ENCODE measurements at places on chromosomes 2 and 18. TPM values are rescaled to one million over a fixed set of nuclear protein-coding genes. Genes with fewer than 3 reads are reported as not detected.

The ABCG8 gene
- total RNA-seq: not detected

The TEX44 gene
- total RNA-seq: not detected

The RGPD6 gene
- 6.3 TPM for total RNA-seq

The DAPL1 gene
- not detected for total RNA-seq

The FAHD2A gene
- total RNA-seq: 34.8 TPM

The SKOR2 gene
- total RNA-seq: not detected

DNA sequence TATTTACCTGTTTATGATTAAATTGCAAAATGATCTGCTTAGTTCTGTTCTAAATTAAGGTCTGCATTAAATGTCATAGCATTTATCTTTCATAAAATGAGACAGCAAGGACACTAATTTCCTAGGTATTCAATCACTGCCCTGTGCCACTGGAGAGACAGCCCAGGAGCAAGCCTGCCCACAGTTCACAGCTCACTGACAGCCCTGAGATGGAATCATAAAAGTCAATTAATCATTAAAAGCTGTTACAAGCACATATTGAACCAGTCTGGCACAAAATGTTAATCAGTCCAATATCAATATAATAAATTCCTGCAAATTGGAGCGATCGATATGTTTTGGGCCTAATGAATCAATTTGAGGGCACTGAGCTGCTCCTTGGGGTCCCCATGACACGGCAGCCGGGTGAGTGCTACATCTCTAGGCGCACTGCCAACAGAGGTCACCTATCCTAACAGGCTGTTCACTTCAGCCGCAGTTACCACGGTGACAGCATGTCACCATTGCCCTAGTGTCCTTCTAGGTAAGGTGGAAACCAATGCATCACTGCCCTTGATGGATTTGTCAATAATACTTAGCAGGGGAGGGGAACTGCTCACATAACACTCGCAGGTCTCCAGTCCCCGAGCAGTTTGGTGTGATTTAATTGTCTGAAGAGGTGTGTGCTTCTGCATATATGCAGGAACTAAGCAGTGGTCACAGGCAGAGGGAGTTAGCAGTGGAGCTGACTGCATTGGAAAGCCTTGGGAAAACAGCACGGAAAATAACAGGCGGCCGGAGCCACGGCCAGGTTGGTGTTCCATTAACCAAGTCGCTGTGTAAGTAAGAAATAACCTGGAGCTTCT, 47.3 kb downstream of the POU3F3 start:
- no peak for DNase-seq
- H3K27ac ChIP-seq: no peak overlapping the region
- H3K36me3 ChIP-seq: no peaks in the 10 kb centered on the region
- H3K27me3 ChIP-seq: peaks cover 9% of the 10 kb centered on the region
- H3K4me3 ChIP-seq: no peak overlapping the region

DNA sequence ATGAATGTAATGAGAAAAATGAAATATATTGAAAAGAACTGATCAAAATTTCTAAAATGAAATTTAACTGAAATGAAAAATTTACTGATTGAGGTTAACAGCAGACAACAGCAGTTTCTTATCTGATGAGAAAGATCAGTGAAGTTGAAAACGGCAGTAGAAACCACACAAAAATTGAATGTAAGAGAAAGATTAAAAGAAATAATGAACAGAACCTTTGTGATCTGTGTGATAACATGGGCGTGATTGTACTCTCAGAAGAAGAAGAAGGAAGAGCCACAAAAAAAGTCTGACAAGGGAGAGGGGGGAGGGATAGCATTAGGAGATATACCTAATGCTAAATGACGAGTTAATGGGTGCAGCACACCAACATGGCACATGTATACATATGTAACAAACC, 45.2 kb downstream of the FAM117B start:
- H3K4me1 ChIP-seq: peaks cover 14% of the 10 kb centered on the region
- H3K27me3 ChIP-seq: no peaks in the 10 kb centered on the region
- H3K36me3 ChIP-seq: peaks cover 40% of the 10 kb centered on the region
- H3K4me3 ChIP-seq: no peak overlapping the region
- DNase-seq: no peak
- H3K27ac ChIP-seq: no peak overlapping the region

DNA sequence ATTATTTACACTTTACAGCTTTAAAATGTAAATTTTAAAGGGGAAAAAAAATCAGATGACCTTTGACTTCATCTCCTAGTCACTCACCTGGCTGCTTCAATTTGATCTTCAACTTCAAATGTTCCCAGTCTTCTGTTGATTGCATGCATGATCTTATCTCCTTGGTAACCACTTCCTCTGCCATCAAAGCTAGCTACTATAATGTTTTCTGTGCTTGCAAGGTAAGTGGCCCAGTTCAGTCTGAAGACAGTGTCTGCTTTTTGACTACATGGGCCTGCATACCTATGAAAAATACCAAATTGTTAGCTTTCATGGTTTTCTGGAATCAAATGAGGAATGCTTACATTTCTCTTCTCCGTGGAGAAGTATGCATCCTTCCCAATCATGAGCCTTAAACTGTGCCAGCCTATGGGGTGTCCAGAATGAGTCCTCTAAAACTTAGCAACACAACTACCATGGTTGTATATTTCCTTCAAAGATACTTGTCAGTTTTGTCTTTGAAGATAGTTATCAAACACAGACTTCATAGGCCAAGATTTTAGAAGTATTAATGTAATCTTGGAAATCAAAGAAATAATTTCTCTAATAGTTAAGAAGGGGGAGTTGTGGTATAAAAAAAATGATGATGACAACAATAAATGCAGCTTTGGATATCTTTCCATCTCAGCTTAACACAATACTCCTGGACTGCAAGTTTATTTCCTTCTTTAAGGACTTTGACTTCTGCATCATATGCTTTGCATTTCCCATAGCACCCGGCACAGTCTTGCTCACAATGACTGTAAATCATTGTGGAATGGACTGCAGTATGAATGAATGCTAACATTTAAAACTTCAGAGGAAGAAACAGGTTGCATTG, 62.1 kb downstream of the DPP4 start:
- no peaks in the 10 kb centered on the region for H3K27me3 ChIP-seq
- peak overlapping the region; percentile 55 for H3K4me3 ChIP-seq
- no peak for DNase-seq
- peaks cover 66% of the 10 kb centered on the region for H3K4me1 ChIP-seq
- peaks cover 76% of the 10 kb centered on the region for H3K36me3 ChIP-seq

DNA sequence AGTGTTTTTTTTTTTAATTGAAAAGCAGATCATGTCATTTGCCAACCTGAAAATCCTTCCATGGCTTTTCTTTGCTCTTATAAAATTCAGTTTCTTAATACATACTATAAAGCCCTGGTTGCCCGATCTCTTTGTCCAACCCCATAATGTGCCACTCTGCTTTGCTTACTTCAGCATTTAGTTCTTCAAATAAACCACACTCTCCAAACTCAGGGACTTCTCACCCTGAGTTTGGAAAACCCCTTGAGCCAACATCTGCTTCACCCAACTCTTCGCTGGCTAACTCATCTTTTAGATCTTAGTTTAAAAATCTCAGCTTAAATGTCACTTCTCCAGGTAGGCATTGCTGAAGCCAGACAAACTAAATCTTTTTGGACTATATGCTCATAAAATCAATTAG, 1.3 kb upstream of the STAT1 start:
- H3K27ac ChIP-seq: no peak overlapping the region
- peaks cover 32% of the 10 kb centered on the region for H3K4me1 ChIP-seq
- H3K27me3 ChIP-seq: no peaks in the 10 kb centered on the region
- peaks cover 14% of the 10 kb centered on the region for H3K36me3 ChIP-seq
- DNase-seq: no peak

DNA sequence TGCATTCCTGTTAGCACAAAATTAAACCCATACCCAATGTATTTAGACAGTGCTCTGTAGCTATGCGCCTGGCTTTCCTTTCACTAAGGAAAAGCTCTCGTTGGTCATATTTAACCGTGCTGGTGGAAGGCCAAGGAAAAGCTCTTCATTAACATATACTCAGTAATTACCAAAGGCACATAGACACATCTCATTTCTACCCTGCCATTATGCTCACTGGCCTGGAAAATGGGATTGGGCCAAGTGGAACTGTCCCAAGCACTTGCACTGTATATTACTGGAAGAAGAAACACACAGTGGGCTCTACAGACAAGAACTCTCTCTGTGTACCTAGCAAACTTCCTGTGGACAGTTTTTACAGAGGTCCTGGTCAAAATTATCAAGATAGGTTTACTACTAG, 274.4 kb downstream of the ERBB4 start:
- no peak overlapping the region for H3K4me3 ChIP-seq
- no peaks in the 10 kb centered on the region for H3K27me3 ChIP-seq
- DNase-seq: no peak
- no peaks in the 10 kb centered on the region for H3K4me1 ChIP-seq
- H3K27ac ChIP-seq: no peak overlapping the region

- no peak overlapping the region for H3K4me3 ChIP-seq
- H3K27ac ChIP-seq: no peak overlapping the region
- no peak for DNase-seq
Observed at GRCh38 chr18:9642799-9643462, 28.6 kb upstream of the PPP4R1 start.

GRCh38 chr18:12391487-12392165, 14.6 kb upstream of the AFG3L2 start:
- H3K36me3 ChIP-seq: no peaks in the 10 kb centered on the region
- no peak overlapping the region for H3K27ac ChIP-seq
- no peak for DNase-seq
- no peak overlapping the region for H3K4me3 ChIP-seq
- H3K27me3 ChIP-seq: peaks cover 9% of the 10 kb centered on the region
- no peaks in the 10 kb centered on the region for H3K4me1 ChIP-seq

DNA sequence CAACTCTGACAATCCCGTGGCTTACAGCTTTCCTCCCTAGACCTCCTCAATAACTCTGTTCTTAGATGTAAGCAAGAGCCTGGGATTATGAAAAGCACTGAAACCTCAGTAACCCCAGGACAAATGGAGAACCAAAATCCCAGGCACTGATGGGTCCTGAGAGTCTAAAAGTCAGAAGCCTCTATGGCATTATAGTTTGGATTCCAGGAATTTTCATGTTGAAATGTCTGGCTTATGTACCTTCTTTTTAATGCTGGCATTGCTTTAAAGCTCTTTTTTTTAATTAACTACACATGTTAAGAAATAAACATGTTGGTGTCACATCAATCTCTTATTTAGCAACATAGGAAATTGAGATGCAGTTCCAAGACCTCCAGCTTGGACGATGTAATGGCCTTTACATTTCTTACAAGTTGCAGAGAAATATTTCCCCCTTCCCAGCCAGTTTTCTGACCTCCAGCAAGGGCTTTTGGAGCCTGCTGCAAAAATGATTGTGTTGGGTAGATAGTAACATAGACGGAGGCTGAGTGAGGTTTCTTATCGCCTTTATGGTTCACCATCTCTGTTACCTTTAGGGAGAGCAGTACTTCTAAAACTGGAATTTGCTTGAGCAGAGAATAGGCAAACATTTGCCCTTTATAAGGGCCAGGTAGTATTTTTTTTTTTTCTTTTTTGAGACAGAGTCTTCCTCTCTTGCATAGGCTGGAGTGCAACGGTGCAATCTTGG, 84.8 kb upstream of the RASGRP3 start:
- H3K4me3 ChIP-seq: no peak overlapping the region
- H3K36me3 ChIP-seq: no peaks in the 10 kb centered on the region
- DNase-seq: no peak
- H3K4me1 ChIP-seq: no peaks in the 10 kb centered on the region

DNA sequence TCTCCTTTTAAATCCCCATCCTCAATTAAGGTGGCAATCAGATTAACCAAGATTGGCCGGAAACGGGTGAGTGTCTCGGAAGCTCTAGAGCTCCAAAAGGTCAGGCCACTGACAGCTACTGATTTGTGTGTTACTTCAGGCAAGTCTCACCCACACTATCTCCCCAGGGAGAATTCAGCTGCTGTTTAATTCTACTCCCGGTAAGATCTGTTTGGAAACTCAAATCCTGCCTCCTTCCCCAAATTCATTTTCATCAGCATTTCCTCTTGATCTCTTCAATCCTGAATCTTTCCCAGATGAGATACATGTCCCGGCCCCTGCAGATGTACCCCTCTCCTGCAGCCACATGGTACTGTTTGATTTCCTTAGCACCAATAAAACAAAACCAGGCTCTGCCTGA, 34.9 kb downstream of the EFR3B start:
- no peak for DNase-seq
- H3K27ac ChIP-seq: no peak overlapping the region
- no peak overlapping the region for H3K4me3 ChIP-seq
- peaks cover 24% of the 10 kb centered on the region for H3K27me3 ChIP-seq

GRCh38 chr2:168697668-168698121, 104.7 kb upstream of the NOSTRIN start:
- H3K27ac ChIP-seq: no peak overlapping the region
- H3K4me1 ChIP-seq: no peaks in the 10 kb centered on the region
- H3K36me3 ChIP-seq: peaks cover 28% of the 10 kb centered on the region
- H3K4me3 ChIP-seq: no peak overlapping the region
